ENCODE measurements at places on chromosomes 13 and 19. TPM values are rescaled to one million over a fixed set of nuclear protein-coding genes. Genes with fewer than 3 reads are reported as not detected.

- DNase-seq = no peak
These were observed 12.4 kb downstream of the NOSIP start for GRCh38 chr19:49567861-49568441.

DNA sequence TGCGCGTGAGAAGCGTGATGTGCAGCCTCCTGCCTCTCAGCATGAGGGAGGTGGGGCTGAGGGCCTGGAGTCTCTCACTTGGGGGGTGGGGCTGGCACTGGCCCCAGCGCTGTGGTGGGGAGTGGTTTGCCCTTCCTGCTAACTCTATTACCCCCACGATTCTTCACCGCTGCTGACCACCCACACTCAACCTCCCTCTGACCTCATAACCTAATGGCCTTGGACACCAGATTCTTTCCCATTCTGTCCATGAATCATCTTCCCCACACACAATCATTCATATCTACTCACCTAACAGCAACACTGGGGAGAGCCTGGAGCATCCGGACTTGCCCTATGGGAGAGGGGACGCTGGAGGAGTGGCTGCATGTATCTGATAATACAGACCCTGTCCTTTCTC, 8.7 kb downstream of the CD177 start:
- no peak for DNase-seq

STOML3 gene
- polyA plus RNA-seq = not detected

PSG7 gene
- not detected for polyA plus RNA-seq

GRCh38 chr19:35898499-35898809, 1.9 kb downstream of the NFKBID start:
- no peak for DNase-seq

FLT3 gene
- polyA plus RNA-seq = 0.22 TPM

DNA sequence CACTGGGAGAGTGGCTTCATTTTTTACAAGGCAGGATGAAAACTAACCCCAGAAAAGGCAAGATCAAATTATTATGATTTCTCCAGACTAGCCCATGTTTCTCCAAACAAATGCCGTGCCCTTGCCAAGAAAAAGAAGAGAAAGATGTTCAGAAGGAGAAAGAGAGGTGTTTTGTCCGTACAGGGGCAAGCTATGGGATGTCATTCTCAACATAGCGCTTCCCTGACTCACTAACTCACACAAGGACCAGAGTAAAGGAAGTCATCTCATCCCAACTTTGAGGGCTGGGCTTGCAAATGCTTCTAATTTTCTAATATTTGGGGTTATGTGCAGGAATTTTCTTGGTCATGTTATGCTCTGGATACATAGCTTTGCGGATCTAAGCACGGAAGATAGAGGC, 224.2 kb upstream of the MAB21L1 start:
- DNase-seq = no peak

All from renal cortex interstitium (tissue), 15 donors.